Stimulated activated CD4-positive, alpha-beta T cell treated with anti-CD3 and anti-CD28 coated beads, Interleukin-1b, Interleukin-23, amount 100 ng/mL, for 1 hour (primary cell): ENCODE measurements at places on chromosomes 11 and 22.
A peak's percentile ranks its signal among the peaks of the same experiment; 100 is the strongest.

- DNase-seq = no peak
Measured at GRCh38 chr22:36337365-36338130, 50.2 kb downstream of the MYH9 start.

DNA sequence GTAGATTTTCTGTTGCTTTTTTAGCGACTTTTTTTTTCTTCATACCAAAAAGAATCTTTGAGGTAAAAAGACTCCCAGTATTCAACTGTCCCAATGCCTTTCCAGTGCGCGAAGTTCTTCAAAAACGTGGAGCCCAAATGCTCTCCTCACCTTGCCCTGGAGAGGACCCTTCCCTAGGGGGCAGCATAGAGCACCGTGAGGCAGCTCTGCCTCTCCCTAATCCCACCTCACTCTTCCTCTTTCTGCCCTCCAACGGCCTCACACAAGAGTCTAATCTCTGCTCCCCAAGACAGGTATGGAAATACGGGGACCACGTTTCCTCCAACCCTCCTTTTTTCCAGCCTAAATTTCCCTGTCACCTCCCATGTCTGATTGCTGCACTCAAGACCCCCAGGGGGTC lies 117.5 kb upstream of the ALX4 start:
- DNase-seq = no peak

GRCh38 chr11:112004389-112004788 lies 20.8 kb upstream of the DLAT start:
- no peak for DNase-seq

- no peak for DNase-seq
Measured at GRCh38 chr11:128775468-128775867, 81.6 kb downstream of the FLI1 start.

GRCh38 chr22:33051960-33052839 lies 6.0 kb downstream of the SYN3 start:
- no peak for DNase-seq

DNA sequence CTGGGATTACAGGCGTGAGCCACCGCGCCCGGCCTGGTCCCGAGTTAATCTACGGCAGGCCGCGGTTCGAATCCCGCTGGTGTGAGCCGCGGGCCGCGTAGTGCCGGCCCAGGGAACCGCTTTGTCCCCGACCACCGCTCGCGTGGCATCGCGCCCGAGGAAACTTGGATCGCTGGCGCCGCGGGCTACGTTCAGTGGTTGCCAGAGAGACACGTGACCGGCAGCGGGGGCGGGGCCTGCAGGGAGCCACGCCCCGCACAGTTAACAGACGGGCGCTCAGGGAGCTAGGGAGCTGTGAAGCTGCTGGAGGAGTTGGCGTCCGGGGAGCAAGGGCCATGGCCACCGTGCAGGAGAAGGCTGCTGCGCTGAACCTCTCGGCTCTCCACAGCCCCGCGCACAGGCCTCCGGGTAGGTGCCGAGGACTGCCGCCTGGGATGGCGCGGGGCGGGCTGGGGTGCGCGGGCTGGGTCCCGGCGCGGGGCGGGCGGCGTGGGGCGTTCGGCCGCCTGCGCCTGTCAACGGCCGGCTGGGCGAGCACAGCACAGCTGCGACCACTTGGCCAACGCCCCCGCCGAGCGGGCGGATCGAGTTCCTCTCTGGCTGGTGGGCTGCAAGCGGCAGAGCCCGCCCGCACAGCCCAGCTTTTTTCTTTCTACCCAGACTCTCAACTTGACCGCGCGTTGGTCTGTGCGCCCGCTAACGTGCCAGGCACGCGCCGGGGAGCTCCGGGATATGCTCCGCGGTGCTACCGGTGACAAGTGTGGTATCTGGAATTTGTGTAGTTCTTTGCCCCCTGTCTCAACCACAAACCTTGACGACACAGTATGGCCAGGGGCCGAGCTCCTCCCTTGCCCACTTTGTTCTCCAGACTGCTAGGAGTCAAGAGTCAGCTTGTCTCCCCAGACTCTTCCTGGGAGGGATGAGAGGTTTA lies at the start of gene DEPDC7:
Gene DEPDC7 (plus strand): TSS at position 258 of the 931 bp plus-strand sequence. CDS start 78 bp downstream, at position 336.
- peak; percentile 73 for DNase-seq

DNA sequence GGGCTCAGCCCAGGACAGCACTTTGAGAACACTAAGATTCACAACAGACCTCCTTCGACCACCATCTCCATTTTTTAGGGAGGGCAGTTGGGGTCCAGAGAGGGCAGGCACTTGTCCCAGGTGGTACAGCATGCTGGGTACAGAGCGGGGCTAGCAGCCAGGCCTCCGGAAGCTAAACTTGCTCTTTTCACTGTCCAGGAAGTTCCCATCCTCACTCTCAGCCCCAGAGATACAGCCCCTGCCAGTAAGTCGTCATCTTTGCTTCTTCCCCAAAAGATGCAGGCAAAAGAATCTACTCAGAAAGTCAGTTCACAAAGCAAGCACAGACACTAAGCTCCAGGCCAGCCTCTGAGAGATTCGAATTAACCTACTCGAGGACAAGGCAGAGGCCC lies 6.7 kb upstream of the RAB3IL1 start:
- DNase-seq = no peak

GRCh38 chr11:115653926-115654325 lies 149.7 kb upstream of the CADM1 start:
- DNase-seq = no peak

DNA sequence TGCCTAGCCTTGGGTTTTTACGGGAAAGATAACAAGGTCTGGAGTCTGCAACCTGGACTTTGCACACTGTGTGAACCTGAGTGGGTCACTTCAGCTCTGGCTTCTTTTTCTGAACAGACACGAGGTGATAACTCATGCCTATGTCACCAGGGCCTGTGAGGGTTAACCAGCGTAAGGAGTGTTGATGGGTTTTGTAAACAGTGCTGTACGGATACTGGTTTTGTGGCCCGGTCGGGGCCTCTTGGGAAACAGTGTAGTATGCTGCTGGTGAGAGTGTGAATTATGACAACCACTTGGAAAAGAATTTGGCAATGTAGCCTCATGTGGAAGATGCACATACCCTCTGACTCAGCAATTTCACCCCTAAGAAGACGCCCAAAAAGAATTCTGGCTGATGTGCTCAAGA lies 266.8 kb downstream of the MN1 start:
- DNase-seq = no peak

GRCh38 chr11:95939091-95939490 lies 15.2 kb upstream of the MTMR2 start:
- no peak for DNase-seq

- no peak for DNase-seq
Measured at GRCh38 chr11:11237070-11237832, 115.8 kb downstream of the CSNK2A3 start.

DNA sequence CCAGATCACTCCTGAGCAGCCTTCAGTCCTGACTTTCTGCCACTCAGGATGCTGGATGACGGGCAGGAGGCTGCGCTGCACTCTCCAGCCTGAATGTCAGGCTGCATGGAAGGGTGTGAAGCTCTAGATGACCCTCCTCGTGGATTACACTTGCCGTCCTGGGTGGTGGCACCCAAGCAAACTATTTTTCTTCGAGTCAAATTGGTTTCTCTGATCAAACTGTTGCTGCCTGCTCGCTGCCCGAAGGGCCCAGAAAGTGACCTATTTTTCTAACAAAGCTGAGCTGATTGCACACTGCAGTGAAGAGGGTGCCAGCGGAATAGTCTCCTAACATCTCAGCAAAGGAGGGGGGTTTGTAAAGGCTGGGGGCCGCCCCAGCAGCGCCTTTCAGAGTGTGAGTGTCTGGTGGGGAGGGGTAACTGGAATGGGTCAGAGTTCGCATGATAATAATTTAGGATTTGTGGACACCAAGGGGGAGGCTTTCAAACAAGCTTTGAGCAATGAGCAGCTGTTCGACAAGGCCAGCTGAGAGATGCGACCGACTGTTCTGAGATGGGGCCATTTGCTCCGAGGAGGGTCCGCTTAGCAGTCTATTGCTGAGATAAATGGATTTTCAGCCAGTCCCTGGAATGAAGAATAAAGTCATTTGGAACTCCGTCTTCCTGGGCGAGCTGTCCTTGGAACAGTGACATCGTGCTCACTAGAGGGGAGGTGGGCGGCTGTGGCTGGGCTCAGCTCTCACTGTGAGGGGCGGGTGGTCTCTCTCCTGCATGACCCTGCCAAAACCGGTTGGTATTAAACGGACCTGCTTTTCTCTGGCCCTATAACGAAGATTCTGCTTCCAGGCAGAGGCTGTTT lies 537.6 kb downstream of the BRD1 start:
- DNase-seq = no peak

DNA sequence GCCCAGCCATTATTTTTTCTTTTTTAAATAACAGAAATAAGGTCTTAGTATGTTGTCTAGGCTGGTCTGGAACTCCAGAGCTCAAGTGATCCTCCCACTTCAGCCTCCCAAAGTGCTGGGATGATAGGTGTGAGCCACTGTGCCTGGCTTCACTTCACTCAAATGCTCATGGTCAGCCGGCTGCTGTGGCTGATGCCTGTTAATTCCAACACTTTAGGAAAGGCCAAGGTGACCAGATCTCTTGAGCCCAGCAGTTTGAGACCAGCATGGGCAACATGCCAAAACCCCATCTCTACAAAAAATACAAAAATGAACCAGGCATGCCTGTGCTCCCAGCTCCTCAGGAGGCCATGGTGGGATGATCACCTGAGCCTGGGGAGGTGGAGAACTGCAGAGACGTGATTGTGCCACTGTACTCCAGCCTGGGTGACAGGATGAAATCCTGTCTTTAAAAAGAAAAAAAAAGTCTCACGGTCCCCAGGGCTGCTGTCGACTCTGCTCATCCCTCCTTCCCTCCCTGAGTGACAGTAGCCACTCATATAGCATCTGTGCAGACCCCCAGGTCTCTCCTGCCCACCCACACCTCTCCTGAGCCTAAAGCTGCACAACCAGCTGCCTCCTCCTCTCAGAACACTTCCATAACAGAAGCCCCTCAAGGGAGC lies 3.6 kb downstream of the YDJC start:
- DNase-seq = no peak

GRCh38 chr11:130397780-130398179 lies 30.6 kb downstream of the ADAMTS8 start:
- no peak for DNase-seq

GRCh38 chr22:42268852-42269410 lies 1.5 kb downstream of the TCF20 start:
- no peak for DNase-seq

GRCh38 chr11:2447253-2447950 lies 2.6 kb downstream of the KCNQ1 start:
- DNase-seq = no peak

- no peak for DNase-seq
Measured at GRCh38 chr11:130150790-130151189, 8.8 kb upstream of the ST14 start.

- no peak for DNase-seq
Measured at GRCh38 chr11:6260207-6260726, 629 bp downstream of the CCKBR start.

- no peak for DNase-seq
Measured at GRCh38 chr11:95985174-95985808, 61.4 kb upstream of the MTMR2 start.

DNA sequence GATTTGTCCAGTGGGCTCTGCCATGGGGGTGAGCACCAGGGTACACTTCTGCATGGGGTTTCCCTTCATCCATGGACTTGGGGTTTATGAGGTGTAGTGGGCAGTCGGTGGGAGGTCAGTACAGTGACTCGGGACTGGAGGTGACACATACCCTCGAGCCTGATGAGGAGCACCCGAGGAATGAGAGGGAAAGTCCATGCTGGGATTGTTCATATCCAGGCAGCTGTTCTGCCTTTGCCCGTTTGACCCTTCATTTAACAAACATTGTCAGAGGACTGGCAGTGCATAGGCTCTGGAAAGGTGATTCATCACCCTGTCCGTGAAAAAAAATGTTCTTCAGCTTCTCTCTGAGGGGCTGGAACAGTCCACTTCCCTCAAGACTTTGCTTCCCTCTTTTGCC lies 2.7 kb downstream of the NAV2 start:
- DNase-seq = no peak
